Type B pancreatic cell (in vitro differentiated cells): ENCODE measurements at places on chromosomes 7 and 10. TPM values are rescaled to one million over a fixed set of nuclear protein-coding genes. Genes with fewer than 3 reads are reported as not detected.

DNA sequence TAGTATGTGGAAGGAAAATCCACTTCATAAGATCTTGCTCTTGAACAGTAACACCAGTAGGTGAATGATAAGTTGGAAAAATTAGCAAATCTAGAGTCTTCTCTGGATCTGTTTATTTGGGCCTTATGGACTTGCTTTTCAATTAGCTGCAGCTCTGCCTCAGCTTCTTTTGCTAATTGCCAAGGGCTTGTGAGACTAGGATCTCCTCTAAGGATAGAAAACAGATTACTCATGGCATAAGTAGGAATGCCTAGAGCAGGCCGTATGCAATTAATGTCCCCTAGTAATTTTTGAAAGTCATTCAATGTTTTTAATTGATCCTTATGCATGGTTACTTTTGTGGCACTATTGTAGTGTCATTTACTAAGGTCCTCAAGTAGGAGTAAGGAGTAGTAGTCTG lies 36.5 kb upstream of the DDX50 start:
- DNase-seq = no peak

Gene VPS26A
- total RNA-seq = 56.0 and 57.6 TPM in 2 replicates

GRCh38 chr10:33117230-33117629 lies 159.2 kb upstream of the ITGB1 start:
- DNase-seq = no peak

GRCh38 chr10:6053816-6054631 lies 8.1 kb downstream of the IL2RA start:
- DNase-seq = no peak

- no peak for DNase-seq
Observed at GRCh38 chr10:115895166-115895565, 377.8 kb downstream of the GFRA1 start.

GRCh38 chr7:41698726-41699125 lies 4.2 kb downstream of the INHBA start:
- DNase-seq = no peak

Gene CTNNA3
- 2.6 and 2.9 TPM in 2 replicates for total RNA-seq

- DNase-seq = no peak
Observed at GRCh38 chr7:55526329-55526728, 46.0 kb downstream of the VOPP1 start.

Gene PNLIPRP1
- not detected in 2 replicates for total RNA-seq

Gene SFRP4
- total RNA-seq = 0.14 and 4.4 TPM in 2 replicates

Gene ITGA8
- total RNA-seq = 1.1 and 10.1 TPM in 2 replicates
